Stimulated activated CD4-positive, alpha-beta T cell treated with anti-CD3 and anti-CD28 coated beads, Interleukin-12 subunit alpha, Interleukin-12 subunit beta, amount 100 ng/mL, for 4 hours (primary cell): ENCODE measurements at places on chromosomes 7 and 10.

DNA sequence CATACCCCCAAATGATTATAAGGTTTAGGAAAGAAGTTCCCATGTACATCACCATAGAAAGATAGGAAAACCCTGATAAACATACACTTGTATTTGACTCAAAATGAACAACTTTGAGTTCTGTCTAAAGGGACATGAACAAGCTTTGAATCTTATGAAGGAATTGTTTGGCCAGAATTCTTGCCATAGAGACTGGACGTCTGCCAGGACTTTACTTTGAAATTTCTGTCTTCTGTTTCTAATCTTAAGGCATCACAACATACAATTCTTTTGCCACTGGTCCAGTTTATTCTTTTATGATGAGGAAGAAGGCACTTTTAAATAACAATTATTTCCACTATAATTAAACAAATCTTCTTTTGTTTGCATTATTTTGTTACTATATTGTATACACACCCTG lies 26.2 kb upstream of the CYP26C1 start:
- DNase-seq: no peak

DNA sequence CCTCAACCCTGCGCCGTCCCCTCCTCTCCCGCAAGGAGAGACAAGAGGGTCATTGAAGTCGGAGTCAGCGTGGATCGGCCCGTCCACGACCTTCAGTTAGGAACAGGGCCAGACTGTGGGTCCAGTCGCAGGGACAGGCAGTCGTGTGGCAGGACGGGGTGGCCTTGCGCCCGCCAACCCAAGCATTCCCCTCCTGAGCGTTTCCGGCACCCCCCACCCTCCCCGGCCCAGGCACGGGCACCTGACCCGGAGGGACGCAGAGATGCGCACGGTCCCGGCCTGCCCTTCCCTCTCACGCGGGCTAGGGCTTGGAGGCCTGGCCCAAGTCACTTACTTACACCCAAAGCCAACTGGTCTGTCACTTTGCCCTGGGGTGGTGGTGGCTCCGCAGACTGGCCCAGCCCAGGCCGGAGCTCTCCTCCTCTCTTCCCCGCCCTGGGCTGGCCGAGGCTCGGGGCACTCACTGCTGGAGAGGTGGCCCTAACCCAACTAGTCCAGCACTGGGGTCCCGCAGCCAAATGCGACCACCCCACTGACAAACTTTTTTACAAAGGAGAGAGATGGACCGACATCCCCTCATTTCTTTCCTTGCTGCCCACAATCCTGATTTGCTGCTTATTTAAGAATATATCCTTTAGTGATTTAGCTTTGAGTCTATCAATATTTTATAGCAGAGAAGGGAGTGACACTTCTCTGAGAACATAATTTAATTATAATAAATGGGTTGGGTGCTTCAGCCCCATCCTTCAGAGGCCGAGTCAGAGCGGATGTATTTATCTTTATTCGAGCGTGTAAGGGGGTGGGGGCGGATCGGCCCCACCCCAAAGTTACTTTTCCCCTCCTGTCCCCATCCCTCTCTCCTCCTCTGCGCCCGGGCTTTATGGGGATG lies 1.2 kb upstream of the UNCX start:
- no peak for DNase-seq

DNA sequence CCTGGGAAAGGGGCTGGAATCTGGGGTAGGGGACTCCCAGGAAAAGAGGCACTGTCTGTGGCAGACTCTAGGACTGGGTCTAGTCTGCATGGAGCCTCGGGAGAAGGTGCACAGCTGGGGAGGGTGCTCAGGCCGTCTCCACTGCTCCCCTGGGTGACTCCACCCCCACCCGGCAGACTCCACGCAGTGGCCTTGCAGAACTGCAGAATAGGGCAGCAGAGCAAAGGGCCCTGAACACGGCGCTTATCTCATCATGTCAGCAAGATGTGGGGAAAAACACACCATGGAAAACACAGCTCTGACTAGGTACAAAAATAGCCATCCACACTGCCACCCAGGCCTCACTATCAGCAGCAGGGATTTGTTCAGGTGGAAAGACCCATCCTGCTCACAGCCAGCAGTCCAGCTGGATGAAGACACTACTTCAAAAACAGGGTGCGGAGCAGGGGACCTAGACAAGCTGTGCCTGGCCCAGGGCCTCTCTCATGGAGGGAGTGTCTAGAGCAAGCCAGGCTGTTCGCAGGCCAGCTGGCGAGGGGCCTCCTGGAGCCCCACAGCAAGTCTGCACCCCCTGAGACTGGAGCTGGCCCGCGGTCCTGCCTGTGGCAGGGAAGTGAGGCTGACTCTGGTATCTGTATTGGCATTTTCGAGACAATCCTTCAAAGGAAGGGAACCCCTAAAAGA lies 11.7 kb downstream of the MAT1A start:
- DNase-seq: no peak

DNA sequence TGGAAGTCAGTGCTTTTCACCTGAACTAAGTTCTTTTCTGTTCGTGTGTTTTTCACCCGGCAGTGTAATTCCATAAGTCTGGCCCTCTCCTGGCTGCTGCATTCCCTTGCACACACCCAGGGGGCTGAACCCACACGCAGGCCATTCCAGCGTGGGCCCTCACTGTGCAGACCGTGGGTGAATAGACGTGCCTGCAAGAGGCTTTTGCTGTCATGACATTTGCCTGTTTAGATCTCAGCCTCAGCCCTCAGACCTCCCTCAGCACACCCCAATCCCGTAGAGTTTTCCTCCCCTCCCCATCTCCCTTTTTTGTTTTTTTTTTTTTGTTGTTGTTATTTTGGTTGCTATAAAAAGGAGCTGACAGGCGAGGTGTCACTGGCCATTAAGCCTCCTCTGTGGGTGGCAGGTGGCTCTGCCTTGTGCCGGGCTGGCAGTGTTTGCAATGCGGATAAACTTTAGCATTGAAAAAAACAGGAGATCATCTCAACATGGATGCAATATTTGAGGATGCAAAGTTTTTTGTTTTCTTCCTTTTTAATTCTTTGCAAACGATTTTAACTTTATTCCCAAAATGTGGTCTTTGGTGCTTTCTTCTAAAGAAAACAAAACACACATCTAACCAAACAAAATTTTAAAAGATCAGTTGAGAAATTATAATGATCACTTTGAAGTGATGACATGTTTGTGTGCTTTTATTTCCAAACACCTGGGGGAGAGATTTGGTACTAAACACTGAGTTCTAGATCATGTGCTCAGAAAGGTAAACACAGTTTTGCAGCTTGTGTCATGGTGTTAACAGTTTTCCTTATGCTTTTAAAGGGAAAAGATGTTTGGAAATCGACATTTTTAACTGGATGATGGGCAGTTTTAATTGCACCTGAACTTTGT lies 58.8 kb downstream of the WDR37 start:
- DNase-seq: no peak

GRCh38 chr7:130904031-130904757 lies 170.2 kb upstream of the KLF14 start:
- DNase-seq: no peak

DNA sequence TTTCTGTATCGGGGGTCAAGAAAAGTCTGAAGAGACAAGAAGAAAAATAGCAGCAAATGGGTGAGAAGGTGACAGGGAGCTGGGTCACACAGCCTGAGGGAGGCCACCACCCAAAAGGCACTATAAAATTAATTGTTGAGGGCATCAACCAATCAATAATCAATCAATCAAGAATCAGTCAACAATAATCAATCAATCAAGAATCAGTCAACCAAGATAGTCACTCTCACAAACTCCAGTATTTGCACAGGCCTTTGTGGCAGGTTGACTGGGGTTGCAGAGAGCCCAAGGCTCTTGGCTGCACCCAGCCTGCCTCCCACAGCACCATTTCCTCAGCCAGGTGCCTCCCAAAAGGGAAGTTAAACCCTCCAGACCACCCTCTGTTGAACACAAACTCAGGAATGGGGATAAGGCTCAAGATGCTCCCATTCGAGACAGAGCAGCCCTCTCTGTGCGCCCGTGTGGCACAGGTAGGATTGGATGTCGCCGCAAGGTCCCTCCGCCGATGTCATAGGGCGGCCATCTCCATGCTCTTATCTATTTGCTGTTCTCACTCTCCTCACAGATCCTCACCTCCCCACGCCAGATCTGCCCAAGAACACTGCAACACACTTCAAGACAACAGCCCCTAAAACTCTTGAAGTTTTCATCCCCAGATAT lies 64.0 kb downstream of the TNS3 start:
- no peak for DNase-seq

DNA sequence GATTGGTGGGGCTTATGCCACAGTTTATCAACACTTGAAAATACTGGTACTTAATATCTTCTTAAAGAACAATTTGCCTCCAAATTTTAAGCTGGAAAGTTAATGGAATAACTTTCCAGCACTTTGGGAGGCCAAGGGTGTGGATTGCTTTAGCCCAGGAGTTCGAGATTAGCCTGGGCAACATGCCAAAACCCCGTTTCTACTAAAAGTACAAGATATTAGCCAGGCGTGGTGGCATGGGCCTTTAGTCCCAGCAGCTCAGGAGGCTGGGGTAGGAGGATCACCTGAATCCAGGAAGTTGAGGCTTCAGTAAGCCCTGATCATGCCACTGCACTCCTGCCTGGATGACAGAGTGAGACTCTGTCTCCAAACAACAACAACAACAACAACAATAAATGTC lies 56.0 kb downstream of the PRF1 start:
- no peak for DNase-seq

DNA sequence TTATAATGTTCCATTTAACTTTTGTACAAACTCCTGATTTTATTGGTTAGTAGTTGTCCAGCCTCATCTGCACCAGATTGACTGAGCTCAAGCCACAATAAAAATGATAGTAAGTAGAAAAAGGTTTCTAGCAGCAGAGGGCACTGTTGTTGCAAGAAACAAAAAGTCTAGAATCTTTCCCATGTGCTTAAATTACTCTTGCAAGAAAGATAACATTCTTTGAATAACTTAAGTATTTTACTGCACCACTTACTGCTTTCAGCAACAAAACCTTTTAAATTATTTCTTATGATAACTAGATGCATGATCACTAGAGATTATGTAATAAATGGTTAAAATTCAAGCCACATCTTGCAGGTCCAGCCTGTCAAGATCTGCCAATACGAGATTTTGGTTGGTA lies 27.0 kb downstream of the LMOD2 start:
- no peak for DNase-seq
